ENCODE measurements at places on chromosomes 6 and 20.

DNA sequence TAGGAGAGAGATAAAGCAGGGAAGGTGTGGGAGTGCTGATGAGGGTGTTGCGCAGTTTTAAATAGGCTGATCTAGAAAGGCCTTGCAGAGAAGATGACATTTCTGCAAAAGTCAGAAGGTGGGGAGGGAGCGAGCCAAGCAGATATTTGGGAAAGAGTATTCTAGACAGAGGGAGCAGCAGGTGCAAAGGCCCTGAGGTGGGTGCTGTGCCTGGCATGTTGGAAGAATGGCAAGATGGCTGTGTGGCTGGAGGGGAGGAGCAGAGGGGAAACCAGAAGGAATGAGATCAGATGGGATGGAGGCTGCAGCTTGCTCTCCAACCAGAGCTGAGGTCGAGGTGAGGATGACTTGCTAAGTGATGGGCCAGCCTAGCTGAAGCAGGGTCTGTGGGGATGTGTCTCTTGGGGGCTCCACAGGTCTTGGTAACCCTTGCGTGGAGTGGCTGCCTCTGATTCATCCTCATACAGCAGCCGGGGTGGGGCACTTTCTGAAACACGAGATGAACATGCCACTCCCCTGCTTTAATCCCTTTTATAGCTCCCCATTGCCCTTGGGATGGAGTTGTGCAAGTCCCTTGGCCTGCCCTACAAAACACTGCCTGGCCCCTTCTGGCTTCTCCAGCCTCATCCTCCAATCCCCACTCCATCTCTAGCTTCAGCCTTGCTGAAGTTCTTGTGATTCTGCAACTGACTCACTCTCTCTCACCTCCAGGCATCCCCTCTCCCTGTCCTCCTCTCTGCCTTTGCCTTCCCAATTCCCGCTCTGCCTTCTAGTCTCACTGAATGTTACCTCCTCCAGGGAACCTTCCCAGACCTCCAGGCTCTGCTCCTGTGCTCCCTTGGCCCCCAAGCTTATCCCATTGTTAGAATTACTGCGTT, 94.1 kb downstream of the CDH22 start:
- no peak for DNase-seq

GRCh38 chr6:7546383-7546782, 4.9 kb downstream of the DSP start:
- DNase-seq: no peak

- DNase-seq: no peak
Observed at GRCh38 chr20:45119556-45120266, 4.6 kb downstream of the WFDC12 start.

GRCh38 chr6:163565140-163565539, 150.6 kb downstream of the QKI start:
- no peak for DNase-seq

GRCh38 chr20:16485401-16485800, 87.8 kb downstream of the KIF16B start:
- no peak for DNase-seq

- no peak for DNase-seq
Observed at GRCh38 chr20:58459058-58459750, 56.0 kb downstream of the APCDD1L start.

DNA sequence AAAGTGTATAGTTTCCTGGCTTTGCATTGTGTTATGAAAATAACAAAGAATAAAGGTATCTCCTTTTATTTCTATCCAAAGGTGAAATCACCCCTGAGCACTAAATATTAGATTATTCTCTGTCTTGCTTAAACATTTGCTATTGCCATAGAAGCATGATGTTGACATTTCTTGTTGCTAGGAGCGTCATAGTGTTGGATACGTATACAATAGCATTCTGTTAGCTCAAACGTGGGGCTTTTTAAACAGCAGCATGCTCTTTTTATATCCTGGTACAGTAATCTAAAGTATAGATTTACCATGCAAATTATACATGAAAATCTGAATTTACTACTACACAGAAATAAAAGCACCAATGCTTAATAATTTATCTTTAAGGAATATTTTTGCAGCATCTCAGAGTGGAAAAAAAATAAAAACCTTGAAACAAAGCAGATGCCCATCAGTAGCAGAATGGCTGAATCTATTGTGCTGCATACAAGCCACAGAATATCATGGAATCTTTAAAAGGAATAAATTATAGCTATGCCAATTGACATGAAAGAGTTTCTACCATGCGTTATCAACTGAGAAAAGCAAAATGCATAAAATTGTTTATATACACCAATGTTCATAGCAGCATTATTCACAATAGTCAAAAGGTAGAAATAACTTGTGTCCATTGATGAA, 9.6 kb upstream of the HSF2 start:
- DNase-seq: no peak

DNA sequence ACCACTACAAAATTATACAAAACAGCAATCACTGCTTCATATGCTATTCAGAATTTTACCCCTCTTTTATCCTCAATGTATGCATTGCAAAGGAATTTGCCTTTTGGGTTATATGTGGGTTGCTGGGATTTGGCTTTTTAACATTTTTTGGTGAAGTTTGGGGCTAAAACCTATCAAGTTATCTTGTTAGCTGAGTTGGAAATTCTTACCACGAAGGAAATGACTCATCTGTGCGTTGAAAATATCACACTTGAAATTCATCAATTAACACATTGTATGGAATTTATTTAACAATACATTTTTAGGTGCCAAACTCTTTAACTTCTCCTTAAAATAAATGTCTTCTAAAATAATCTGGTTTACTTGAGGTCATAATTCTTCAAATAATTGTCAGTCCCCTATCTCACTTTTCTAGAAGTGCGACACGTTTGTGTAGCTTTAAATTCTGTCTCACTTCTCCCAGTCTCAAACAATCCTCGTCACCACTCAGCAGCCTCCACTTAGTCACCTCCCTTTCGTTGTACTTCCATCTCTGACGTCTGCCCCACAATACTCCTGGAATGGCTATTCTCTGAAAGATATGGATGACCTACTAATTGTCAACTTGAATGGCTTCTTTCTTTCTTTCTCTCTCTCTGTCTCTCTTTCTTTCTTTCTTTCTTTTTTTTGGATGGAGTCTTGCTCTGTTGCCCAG, 88.5 kb downstream of the PHACTR1 start:
- DNase-seq: no peak

- DNase-seq: no peak
Observed at GRCh38 chr6:154606457-154606856, 96.0 kb upstream of the CNKSR3 start.

- no peak for DNase-seq
Observed at GRCh38 chr6:46013639-46014038, 2.0 kb downstream of the CLIC5 start.

DNA sequence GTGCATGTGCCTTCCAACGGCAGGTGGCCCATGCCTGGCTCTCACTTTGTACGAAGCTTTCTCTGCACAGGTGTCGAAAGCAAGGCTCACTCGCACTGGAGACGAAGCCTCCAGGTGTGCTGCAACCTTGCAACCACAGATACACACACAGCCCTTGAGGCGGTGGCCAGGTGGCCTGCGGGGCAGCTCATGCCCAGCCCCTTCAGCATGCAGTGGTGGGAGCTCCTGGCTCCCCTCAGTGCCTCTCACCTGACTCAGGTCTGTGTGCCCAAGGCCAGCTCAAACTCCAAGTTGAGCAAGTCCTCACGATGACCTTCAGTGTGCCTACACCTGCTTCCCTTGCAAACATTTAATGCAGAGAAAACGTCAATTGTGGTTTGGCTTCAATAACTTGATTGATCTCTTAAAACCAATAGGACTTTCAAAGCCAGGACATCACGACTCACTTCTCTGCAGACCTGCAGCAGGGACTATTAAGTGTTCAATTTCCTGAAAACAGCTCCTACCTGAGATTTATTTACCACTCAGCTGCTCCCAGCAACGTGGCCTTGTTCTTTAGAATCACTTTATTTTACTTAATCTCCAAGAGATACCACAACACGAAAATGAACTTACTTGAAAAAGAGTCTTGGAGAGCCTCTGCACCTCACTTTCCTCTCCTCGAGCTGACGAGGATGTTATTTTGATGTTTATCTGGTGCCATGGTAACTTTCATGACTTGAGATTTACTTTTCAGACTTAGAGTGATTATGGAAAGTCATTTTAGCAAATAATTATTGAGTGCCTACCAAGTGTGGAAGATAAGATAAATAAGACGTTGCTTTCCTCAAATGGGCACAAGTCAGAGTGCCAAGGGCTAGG, 86.3 kb downstream of the SLC22A23 start:
- DNase-seq: no peak

- DNase-seq: no peak
Observed at GRCh38 chr6:1593286-1593957, 16.3 kb upstream of the FOXC1 start.

DNA sequence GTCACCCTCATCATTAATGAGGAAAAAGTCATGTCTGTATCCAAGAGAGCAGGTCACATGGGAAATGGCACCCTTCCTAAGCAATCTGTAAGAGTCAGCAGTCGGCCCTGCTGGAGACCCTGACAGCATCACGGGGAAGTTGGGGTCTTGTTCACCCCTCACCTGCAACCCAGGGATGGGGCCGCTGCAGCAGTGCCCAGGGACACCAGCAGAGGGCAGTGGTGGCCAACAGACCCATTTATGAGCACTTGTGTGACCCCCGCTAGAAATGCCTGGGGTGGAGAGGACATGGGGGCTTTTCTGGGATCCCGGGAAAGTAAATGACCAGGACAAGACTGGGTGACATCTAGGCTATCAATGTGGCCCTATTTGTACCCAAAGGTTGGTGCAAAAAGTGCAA, 35.9 kb downstream of the ANKRD60 start:
- no peak for DNase-seq

GRCh38 chr6:135325624-135326424, 144.7 kb downstream of the MYB start:
- DNase-seq: no peak

DNA sequence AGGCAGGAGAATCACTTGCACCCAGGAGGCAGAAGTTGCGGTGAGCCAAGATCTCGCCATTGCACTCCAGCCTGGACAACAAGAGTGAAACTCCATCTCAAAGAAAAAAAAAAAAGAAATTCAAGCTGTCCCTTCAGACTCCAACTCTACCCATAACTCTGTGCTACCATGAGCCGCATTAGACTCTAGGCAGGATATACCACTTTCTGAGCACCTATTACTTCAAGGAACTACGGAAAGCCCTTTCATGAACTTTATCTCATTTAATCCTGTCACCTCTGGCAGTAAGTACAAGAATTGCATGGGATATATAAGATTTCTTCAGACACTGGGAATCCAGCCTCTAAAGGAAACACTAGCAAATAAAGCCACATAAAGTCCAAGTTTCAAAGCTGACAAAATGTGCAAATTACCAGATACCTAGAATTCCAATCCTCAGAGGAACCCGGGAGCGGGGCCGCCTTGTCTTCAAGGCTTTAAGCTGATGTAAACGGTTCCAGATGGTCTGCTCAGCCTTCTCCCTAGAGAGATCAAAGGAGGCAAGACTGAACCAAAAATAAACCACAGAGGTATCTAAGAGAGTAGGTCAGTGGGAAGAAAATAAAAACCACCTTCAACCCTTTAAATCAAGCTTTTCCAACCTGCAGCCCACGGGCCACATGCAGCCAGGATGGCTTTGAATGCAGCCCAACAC, 9.4 kb downstream of the CDK5RAP1 start:
- DNase-seq: no peak

GRCh38 chr6:138115877-138116660, 8.8 kb upstream of the PERP start:
- DNase-seq: peak; percentile 18

- DNase-seq: no peak
Observed at GRCh38 chr20:40278673-40279072, 410.4 kb downstream of the MAFB start.

DNA sequence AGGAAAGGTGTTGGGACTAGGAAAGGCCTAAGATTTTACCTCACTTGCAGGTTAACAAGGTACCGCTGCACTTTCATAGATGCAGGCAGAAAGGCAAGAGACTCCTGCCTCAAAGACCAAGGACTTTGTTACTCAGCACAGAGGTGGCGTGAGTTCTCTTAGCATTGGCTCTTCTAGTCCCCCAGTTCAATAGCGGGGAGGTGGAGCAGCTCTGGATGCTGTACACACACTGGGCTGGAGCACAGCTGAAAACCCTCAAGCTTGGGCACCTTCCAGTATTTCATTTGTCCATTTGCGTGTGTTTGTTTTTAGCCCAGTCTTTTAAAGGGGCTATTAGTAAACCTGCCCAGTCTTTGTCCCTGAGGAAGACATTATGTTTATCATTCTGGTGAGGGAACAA, 345.2 kb downstream of the FARS2 start:
- DNase-seq: no peak

DNA sequence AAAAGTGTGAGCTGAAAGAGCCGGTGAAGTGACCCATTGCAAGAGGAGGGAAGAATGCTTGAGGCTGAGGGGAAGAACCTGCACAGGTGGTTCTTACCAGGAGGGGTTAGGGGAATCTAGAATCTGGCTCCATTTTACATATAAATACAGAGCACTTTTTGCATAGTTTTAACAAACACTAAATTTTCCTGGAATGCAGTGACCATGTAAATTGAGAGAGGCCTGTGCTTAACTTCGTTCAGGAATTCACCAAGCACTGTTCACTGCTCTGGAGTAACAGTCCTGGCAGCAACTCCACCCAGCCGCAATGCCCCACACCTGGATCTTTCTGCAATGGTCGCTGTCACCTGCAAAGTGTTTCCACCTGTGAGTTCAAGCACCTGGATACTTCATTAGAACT, 13.2 kb upstream of the RIPOR3 start:
- DNase-seq: no peak

Data from GDM1 (cell line).